Lower leg skin (tissue), 4 donors: ENCODE measurements at places on chromosomes 5 and 9.
A peak's percentile ranks its signal among the peaks of the same experiment; 100 is the strongest.

DNA sequence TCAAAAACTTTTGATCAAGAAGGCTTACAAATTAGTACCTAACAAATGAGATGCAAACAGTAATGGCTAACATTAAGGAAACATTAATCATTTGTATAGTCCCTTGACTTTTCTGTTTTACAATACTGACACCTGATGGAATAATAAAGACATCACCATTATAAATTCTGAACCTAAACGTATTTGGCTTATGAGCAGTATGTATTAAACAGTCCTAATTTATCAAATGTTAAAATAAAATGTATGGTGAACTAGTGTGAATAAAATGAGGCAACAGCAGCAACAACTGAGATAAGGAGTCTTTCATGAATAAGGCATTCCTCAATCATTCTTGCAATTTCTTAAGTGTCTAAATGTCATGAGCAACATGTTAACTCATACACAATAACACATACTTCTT, 6.0 kb downstream of the PUM3 start:
- no peak for DNase-seq

DNA sequence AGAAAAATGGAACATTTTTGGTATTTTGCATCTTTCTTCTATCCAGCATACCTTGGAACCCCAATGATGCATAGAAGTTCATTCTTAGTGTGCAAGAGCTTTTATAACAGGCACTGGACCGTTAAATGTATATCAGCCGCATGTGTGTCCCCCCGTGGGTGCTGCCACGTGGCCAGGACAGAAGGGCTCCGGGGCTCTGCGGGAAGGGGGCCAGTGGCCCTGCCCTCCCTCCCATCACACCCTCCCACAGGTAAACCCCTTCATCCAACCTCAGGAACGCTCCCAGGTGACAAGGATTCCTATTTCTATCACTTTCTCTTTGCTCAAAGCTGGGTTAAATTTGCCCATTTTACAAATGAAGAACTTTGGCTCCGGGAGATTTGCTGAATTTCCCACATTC, 393.4 kb upstream of the IRX4 start:
- no peak for DNase-seq

- DNase-seq, result no peak
These were observed 2.9 kb downstream of the ANKDD1B start for GRCh38 chr5:75614176-75614575.

GRCh38 chr9:20262611-20263010, 359.7 kb downstream of the MLLT3 start:
- no peak for DNase-seq

GRCh38 chr5:78886341-78887230, 98.5 kb downstream of the ARSB start:
- DNase-seq, result no peak

DNA sequence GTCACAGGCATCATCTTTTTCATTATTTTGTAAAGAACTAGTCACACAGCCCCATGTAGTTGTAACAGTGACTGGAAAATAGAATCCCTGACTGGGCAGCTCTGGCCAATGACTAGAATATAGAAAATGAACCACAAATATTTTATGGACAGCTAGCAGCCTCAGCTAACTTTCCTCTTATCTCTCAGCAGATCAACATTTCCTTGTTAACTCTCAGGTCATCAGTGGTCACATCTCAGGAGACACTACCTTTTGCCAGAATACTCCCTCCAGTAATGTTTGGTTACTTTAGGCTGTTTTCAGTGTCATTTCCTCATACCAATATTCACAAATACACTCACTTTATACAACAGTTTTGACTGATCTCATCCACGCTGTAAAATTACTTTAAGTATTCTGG, 43.9 kb downstream of the FAM169A start:
- DNase-seq, result no peak

DNA sequence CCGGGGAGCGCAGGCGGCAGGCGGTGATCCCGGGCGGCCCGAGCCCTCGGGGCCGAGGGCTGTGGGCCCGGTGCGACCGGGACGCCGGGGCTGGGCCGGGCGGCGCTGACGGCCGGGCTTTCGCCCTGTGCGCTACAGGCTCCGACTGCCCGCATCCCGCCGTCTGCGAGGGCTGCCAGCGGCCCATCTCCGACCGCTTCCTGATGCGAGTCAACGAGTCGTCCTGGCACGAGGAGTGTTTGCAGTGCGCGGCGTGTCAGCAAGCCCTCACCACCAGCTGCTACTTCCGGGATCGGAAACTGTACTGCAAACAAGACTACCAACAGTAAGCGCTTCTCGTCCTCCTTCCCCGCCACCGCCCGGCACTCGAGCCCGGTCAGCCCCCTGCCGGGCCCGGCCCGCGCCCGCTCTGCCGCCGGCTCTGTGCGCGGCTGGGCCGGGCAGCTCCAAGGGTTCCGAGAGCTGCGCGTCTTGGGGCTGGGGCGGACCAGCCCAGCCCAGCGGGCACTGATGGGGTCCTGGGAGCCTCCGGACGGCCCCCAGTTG, 1.6 kb downstream of the LMX1B start:
- no peak for DNase-seq

DNA sequence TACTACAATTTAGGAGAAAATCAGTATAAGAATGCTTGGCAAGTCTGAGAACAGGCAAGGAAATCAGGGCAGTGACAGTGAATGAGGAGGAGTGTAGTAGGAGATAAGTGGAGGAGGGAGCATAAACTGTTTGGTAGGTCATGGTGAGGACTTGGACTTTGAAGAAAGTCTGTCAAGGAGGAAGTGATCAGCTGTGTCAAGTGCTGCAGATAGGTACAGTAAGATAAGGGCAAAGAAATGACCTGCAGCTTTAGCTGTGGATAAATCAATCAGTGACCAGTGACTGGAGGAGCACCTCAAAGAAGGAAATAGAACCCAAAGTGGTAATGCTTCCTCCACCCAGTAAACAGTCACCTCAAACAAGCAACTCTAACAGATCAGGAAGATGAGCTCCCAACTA, 106.3 kb downstream of the RAPGEF6 start:
- DNase-seq, result no peak

- DNase-seq, result peak; percentile 59
These were observed 214.4 kb upstream of the MVB12B start for GRCh38 chr9:126112135-126112720.

DNA sequence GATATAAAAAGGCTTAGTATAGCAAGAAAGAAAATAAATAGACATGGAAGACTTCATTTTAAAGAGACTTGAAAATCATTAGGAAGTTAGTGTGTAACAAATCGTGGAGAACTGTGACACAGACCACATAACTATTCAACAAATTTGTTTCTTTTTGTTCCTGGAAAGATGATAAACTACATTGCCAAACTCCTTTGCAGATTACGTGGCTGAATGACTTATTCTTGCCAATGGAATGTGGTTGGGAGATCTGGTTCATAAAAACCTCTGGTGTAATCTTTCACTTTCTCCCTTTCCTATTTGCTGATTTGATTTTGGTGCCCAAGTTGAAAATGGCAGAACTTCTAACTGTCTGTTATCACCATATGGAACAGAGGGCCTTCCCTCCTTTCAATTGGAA, 328.9 kb upstream of the MEF2C start:
- no peak for DNase-seq

- no peak for DNase-seq
These were observed 174.6 kb upstream of the ZNF608 start for GRCh38 chr5:124920909-124921666.

- no peak for DNase-seq
These were observed 206.4 kb downstream of the NXNL2 start for GRCh38 chr9:88741335-88741734.

- DNase-seq, result no peak
These were observed 595.6 kb downstream of the CAAP1 start for GRCh38 chr9:26296910-26297572.

DNA sequence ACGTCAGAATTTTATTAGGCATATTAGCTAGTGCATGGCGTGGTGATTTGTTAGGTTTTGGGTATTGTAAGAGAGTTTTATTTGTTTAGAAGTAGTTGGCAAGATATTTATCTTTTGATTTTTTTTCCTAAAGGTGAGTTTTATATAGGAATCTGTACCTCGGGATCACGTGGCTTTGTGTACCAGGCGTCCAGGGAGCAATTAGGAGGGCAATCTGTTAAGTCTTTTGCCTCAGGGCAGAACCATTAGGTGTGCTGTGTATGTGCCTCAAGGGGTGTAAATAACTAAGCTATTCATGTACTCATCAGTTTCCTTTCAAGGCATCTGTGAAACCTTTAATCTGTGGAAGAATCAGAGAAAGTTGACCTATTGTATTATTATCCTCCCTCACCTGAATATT, 39.4 kb downstream of the ZSWIM6 start:
- DNase-seq, result no peak

DNA sequence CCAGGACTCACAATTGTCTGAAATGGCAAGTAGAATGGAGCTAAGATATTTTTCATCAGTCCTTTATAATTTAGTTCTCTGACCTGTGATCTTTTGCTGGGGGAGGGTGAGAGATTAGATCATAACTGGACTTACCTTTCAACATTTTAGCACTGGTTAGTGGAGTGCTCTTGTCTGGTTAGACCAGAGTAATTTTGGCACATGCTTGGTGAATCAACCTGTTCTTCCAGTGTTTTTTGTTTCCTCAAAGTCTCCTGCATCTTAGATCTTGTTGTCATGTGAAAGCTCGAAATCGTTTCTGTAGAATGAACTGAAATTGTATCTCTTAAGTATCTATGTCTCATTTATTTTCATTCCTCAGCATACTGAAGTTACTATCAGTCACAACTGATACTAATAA, 122.4 kb downstream of the TLE4 start:
- no peak for DNase-seq

GRCh38 chr5:82018462-82018861, 46.6 kb downstream of the ATG10 start:
- no peak for DNase-seq

DNA sequence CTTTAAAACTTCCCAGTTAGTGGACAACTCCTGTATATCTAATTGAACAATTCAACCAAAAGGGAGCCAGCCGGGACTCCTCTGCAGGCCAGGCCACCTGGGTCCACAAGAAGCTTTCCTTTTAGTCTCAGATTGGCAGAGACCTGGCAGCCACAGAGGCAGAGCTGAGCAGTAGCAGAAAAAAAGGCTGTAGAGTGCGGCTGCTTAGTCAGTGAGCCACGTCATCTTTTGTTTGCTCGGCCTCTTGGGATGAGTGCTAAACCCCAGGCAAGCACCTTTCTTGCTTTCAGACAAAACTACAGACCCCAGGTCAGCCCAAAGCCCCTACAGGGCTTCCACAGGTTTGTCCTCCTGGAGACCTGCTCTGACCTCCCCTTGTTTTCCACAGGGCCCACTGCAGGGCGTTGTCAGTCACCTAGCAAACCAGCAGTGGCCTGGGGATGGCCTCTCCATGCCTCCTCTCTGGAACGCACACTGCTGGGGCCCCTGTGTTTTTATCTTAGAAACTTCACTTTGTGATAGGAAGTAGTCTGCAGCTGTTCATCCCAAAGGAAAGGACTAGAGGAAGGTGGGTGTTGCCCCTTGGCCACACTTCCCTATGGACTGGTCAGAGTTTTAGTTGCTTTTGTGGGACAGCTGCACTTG, 49.9 kb downstream of the SHB start:
- DNase-seq, result no peak

- DNase-seq, result peak; percentile 59
These were observed 545.6 kb downstream of the CAAP1 start for GRCh38 chr9:26346942-26347477.

- no peak for DNase-seq
These were observed 232.0 kb downstream of the RFK start for GRCh38 chr9:76162086-76162730.

DNA sequence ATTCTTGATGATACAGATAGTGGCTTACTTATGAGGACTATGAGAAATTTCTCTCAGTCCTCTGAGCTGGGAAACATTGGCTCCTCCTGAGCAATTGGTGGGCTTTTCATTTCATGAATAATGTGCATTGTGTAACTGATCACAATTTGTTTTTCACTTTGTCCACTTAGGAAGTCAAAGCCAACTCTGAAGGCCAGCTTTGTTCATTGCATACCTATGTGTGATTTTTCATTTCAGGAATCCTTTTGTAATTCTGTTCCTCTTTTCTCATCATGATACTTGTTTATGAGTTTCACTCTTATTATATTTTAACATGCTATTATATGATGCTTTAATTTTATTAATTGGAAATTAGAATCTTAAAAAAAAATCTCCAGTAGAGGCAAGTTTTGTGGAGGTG, 483.0 kb downstream of the EBF1 start:
- DNase-seq, result no peak

DNA sequence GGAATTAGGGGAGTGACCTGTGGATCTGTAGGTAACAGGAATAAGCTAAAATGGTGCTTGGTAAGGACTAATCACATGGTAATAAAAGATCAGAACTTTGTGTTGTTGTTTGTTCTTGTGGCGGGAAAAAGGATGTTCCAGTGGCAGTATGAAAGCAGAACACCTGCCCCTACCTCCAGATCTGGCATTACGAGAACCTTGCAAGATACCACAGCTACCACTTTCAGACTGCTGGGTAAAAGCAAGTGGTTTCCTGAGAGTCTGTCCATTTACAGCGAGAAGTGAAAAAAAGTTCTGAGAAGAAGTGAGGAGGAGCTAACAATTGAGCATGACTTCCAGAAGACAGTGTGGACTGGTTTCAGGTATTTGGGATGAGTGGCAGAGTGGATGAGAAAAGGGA, 252.5 kb downstream of the TLE4 start:
- DNase-seq, result no peak

DNA sequence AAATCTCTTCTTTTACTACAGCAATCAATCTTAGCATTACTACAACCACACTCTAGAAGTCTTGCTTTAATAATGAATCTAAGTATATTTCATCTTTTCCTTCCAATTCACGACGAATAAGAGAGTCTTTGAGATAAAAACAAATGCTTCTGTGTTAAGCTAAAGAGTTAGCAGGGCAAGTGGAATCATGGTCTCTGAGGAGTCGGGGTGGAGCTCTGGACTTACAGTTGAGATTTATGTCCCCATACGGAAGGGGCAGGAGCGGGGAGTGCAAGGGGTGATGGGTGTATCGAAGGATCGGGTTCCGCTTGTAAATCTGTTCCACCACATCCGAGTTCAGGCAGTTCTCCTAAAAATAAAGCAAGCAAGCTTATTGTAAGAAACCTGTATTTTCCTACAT, 59.0 kb upstream of the RETREG1 start:
- DNase-seq, result no peak

DNA sequence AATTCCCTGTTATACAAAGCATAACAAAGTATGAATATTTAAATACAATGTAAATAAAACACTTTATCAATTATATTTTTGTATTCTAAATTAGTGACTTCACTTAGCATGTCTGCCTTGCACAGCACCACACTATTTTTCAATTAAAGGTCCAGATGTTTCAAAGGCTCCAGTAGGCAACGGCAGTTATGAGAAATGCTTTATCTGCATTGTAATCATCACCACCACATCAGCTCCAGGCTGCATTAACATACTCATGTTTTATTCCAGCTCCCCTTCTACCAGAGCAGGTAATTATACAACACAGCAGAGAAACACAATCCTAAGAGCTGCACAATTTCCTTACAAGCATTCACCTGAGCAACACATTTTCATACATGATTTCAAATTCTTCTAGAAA, 102.8 kb downstream of the MAPKAP1 start:
- no peak for DNase-seq
